Uterus (tissue), 4 donors: ENCODE measurements at places on chromosomes 7 and 10. TPM values are rescaled to one million over a fixed set of nuclear protein-coding genes. Genes with fewer than 3 reads are reported as not detected.

TUBB8 gene
- not detected for total RNA-seq

LEP gene
- not detected for total RNA-seq

VKORC1L1 gene
- 33.9 TPM for total RNA-seq

DNA sequence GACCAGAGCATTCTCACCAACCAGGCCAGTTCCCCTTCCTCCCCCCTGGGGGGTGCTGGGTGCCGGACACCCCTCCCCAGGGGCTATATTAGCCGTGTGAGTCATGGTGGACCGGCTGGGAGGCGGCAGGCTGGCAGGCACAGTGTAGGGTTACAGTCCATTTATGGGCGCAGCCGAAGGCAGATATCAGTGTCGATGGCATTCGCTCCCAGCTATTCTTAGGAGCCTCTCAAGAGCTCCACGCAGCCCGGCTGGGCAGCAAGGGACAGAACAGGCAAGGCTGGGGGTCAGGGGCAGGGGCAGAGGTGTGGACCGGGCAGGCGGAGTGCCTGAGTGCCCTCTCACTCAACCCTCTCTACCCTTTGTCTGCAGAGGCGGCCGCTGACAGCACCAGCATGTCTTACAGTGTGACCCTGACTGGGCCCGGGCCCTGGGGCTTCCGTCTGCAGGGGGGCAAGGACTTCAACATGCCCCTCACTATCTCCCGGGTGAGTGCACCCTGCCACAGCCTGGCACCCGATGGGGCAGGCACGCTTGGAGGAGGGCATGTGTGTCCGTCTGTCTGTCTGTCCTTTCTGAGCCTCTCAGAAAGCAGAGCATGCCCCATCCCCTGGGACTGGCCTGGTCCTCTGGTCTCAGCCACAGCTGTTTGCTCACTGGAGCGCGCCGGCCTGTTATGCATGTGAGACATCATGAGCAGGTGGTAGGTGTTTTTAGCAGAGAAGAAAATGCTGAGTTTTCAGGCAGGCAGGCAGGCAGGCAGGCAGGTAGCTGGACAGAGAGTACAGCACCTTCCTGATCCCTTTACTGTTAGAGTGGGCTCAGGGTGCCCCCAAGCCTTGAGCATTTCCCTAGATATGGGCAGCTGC is at the start of gene LDB3:
LDB3 (plus strand) TSS at position 215 of the 869 bp plus-strand sequence; CDS start at position 396, 181 bp downstream.
- no peaks in the 10 kb centered on the region for H3K36me3 ChIP-seq
- H3K27me3 ChIP-seq: no peaks in the 10 kb centered on the region
- H3K4me1 ChIP-seq: no peaks in the 10 kb centered on the region
- peak within 1 kb of the TSS; percentile 73 for H3K27ac ChIP-seq

GRCh38 chr10:111113961-111114757 is 37.3 kb downstream of the ADRA2A start:
- no peak overlapping the region for H3K27ac ChIP-seq
- H3K27me3 ChIP-seq: no peaks in the 10 kb centered on the region
- no peak for DNase-seq
- H3K36me3 ChIP-seq: no peaks in the 10 kb centered on the region

DNA sequence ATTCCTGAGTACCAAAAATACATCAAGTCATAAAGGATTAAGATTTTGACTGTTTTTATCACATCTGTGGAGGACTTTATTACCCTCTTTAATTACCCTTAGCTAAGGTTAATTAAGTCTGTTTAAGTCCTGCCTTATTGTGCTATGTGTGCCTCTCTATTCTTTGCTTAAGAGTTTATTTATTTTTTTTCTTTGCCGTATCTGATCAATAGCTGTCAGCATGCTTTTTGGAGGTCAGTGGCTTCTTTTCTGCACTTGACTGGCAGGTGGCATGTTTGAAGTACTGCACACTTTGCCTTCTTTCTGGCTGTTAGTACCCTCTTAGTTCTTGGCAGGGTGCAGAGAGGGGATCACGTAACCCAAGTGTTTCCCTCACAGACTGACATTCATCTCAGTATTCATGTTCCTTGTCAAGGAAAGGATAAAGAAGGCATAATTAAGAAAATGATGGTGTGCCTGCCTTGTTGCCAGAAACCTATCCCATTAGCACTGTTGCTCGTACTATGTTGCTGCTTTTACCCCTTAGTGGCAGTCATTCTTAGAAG is 225.8 kb downstream of the EXOC4 start:
- no peak overlapping the region for H3K4me3 ChIP-seq
- no peak overlapping the region for H3K27ac ChIP-seq
- H3K36me3 ChIP-seq: no peaks in the 10 kb centered on the region
- H3K4me1 ChIP-seq: no peaks in the 10 kb centered on the region
- H3K27me3 ChIP-seq: no peaks in the 10 kb centered on the region
- no peak for DNase-seq

DNA sequence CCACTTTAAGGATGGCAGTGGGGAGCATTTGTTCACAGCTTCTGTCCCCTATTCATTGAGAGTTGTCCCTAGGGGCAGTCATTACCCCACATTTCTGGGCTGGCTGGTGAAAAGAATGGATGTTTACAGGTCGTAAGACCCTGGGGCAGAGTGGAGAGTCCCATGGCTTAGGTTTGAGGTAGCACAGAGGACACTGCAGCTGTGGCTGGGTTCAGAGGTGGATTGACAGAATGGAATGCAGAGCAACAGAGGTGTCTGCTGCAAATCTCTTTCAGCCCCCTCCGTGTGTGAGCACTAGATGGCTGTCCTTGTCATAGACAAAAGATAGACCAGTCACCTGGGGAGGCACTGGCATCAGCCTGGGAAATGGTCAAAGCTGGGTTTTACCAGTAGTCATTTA is 141.9 kb downstream of the CACNB2 start:
- H3K36me3 ChIP-seq: no peaks in the 10 kb centered on the region
- H3K27ac ChIP-seq: no peak overlapping the region
- H3K4me1 ChIP-seq: no peaks in the 10 kb centered on the region
- no peak for DNase-seq

- no peaks in the 10 kb centered on the region for H3K4me1 ChIP-seq
- no peaks in the 10 kb centered on the region for H3K36me3 ChIP-seq
- no peak overlapping the region for H3K4me3 ChIP-seq
- H3K27ac ChIP-seq: no peak overlapping the region
Observed at GRCh38 chr7:52120912-52121311, 804.3 kb upstream of the COBL start.

DNA sequence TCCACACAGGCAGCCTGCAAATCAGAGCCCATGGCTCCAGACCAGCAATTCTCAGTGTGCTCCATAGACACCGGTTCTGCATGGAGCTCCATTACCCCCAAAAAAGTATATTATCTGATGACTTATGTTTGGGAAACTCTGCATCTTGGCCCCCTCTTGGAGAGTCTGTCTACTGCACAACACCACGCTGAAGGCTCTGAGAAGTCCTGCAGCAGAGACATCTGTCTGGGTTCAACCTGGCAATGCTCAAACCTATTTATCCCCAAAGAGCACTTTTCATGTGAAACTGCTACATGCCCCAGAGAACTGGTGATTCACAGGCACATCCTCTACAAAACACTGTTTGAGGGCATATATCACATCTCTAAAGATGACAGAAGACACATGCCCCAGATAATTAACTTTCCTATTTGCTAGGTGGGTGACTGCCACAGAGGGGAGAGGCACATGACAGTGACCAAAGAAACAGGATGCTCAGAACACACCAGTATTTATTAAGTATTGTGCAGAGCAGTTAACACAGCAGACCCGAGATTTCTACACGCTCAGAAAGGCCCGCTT is 83.8 kb downstream of the DLG5 start:
- H3K4me1 ChIP-seq: no peaks in the 10 kb centered on the region
- DNase-seq: no peak
- no peaks in the 10 kb centered on the region for H3K27me3 ChIP-seq

- H3K4me1 ChIP-seq: no peaks in the 10 kb centered on the region
- peak overlapping the region; percentile 87 for H3K27ac ChIP-seq
- no peaks in the 10 kb centered on the region for H3K27me3 ChIP-seq
- H3K36me3 ChIP-seq: no peaks in the 10 kb centered on the region
- H3K4me3 ChIP-seq: no peak overlapping the region
- DNase-seq: no peak
Observed at GRCh38 chr7:130945411-130945811, 211.4 kb upstream of the KLF14 start.

GRCh38 chr7:111437736-111438135 is 124.6 kb downstream of the IMMP2L start:
- H3K27ac ChIP-seq: no peak overlapping the region
- no peaks in the 10 kb centered on the region for H3K27me3 ChIP-seq
- no peaks in the 10 kb centered on the region for H3K4me1 ChIP-seq

GRCh38 chr7:1865000-1865555 is 195.0 kb downstream of the ELFN1 start:
- no peaks in the 10 kb centered on the region for H3K4me1 ChIP-seq
- H3K4me3 ChIP-seq: no peak overlapping the region
- no peaks in the 10 kb centered on the region for H3K27me3 ChIP-seq
- no peaks in the 10 kb centered on the region for H3K36me3 ChIP-seq
- no peak overlapping the region for H3K27ac ChIP-seq
- no peak for DNase-seq
